ENCODE measurements at places on chromosomes 11 and 22.

- no peak for DNase-seq
Measured at GRCh38 chr22:42385696-42386095, 46.5 kb downstream of the NFAM1 start.

DNA sequence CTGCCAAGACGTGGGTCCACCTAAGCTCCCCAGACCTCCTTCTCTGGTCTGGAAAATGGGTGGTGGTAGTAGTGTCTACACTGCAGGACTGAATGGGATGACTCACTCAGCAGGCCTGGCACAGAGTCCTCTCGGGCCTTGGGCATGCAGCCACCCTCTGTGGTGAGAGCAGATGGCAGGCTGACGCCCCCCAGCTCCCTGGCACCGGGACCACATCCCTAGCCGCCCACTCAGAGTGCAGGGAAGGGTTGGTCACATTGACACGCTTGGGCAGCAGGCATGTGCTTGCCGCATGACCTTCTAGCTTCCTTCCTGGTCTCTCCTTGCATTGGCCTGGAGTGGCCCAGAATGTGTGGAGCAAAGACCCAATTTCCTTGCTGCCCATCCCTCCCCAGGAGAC lies 30.7 kb upstream of the PRODH start:
- DNase-seq: no peak

GRCh38 chr22:23670378-23671295 lies 20.2 kb upstream of the RGL4 start:
- no peak for DNase-seq

- no peak for DNase-seq
Measured at GRCh38 chr11:115409691-115410220, 94.5 kb downstream of the CADM1 start.

- DNase-seq: no peak
Measured at GRCh38 chr22:29302402-29302680, 4.1 kb upstream of the GAS2L1 start.

All from amniotic stem cell (primary cell).